ENCODE measurements at places on chromosomes 2 and 18. TPM values are rescaled to one million over a fixed set of nuclear protein-coding genes. Genes with fewer than 3 reads are reported as not detected.

DNA sequence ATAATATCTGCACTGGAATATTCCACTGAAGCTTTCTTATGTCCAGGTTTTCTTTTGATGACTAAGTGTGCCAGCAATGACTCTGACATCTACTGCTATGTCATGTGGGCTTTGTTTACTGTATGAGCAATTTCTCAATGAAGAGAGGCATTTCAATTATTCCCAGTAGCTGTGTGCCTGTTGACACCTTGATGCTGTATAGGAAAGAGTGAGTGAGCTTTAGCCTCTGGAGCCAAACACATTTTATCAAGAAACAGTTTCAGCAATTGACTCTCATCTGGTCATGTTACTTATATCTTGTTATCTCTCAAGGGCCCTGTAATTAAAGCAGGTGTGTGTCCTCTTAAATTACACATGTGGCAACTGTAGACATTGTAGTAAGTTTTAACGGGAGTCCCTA lies 493.2 kb upstream of the FANCL start:
- no peak for DNase-seq
- no peaks in the 10 kb centered on the region for H3K27me3 ChIP-seq
- H3K36me3 ChIP-seq = no peaks in the 10 kb centered on the region
- H3K4me3 ChIP-seq = no peak overlapping the region

DNA sequence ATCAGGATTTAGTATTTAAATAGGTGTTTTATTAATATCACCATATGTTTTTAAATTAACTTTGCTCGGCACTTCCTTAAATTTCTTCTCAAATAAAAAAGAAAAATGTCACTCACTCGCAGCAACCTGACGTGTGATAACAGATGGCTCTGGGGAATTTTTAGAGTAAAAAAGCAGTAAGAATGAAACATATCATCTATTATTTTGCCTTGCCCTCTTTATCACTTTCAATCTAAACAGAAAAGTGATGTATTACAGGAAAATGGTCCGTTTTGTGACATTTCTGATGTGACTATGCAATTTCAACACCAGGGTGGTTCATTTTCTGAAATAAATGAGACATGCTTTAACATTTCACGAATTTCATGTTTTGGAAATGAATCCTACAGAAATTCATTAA lies 1368.0 kb upstream of the LRRTM1 start:
- no peak overlapping the region for H3K4me3 ChIP-seq
- no peaks in the 10 kb centered on the region for H3K4me1 ChIP-seq
- H3K27me3 ChIP-seq = no peaks in the 10 kb centered on the region
- no peak for DNase-seq
- no peaks in the 10 kb centered on the region for H3K36me3 ChIP-seq

DNA sequence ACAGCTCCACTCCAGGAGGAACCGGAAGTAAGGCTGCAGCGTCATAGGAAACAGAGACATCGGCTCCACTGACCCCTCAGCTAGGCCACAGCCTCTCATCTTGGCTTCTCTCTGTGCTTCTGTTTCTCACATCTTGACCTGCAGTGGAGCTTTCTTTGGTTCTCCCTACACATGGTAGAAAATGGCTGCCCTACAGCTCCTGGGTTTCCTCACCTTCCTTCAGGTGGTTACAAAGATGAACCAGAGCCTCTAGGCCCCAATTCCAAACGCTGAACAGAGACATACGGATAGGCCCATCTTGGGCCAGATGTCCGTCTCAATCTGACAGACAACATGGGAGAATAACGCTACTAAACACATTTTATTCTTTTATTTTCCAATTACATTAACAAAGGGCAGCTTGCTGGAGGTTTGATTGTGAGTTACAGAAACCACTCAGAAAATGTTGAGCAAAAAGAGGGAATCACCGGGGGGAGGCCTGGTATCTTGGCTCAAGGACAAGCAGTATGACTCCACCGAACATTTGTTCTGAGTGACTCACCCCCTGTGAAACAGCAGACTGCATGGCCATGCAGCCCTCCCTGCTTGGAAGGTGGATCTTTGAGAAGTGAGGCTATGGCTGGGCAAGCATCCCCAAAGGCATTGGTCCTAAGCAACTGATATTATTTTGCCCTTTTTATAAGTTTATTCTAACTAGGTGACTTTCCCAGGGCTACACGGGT lies 303.5 kb downstream of the CDCA7 start:
- DNase-seq = no peak
- H3K27ac ChIP-seq = no peak overlapping the region

DNA sequence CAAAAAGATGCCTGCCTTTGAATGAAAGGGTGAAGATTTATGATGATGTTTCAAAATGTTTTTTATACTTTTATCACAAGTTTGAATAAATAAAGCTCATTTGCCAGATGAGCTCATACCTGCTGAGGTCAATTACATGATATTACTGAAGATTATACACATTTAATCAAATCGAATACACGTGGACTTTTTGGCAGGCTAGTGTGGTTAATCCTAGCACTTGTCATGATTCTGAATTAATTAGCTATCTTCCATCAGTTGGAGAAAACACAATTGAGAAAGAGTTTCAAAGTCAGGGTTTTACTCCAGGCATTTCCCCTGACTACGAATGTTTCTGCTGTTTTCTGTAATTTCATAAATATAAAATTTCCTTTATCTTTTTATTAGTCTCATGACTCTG lies 54.4 kb downstream of the LRPPRC start:
- no peaks in the 10 kb centered on the region for H3K27me3 ChIP-seq
- DNase-seq = no peak
- H3K4me3 ChIP-seq = no peak overlapping the region
- peaks cover 2% of the 10 kb centered on the region for H3K36me3 ChIP-seq
- no peak overlapping the region for H3K27ac ChIP-seq
- no peaks in the 10 kb centered on the region for H3K4me1 ChIP-seq

- H3K27ac ChIP-seq = peak overlapping the region; percentile 92
- peaks cover 46% of the 10 kb centered on the region for H3K27me3 ChIP-seq
- H3K36me3 ChIP-seq = no peaks in the 10 kb centered on the region
- DNase-seq = no peak
These were observed 680 bp upstream of the LBH start for GRCh38 chr2:30230497-30231211.

Gene SLC30A3
- not detected for total RNA-seq

Gene TRIM54
- not detected for total RNA-seq

Gene ZNF521
- total RNA-seq = 8.6 TPM

- no peaks in the 10 kb centered on the region for H3K36me3 ChIP-seq
- no peak for DNase-seq
- H3K4me1 ChIP-seq = peaks cover 69% of the 10 kb centered on the region
- H3K27ac ChIP-seq = peak overlapping the region; percentile 7
- no peak overlapping the region for H3K4me3 ChIP-seq
These were observed 2.0 kb downstream of the AGPS start for GRCh38 chr2:177394594-177394973.

Gene TFCP2L1
- total RNA-seq = 167 TPM

Gene C2orf66
- not detected for total RNA-seq

DNA sequence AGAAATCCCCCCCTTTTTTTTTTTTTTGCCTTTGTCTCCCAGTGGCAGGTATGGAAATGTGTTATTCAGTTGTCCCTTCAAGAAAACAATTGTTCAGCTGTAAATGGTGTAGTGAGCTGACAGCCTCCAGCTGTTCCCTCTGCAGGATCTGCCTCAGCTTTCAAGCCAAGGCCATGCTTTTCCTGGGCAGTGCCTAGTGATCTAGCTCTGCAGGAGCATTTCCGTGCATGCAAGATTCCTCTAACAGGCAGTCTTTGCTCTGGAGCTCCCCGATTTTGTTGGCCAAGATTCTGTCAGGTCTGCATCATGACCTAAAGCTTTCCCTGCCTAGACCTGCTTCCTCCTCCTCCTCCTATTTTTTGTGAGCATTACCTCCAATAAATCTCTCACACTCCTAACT lies 300.7 kb upstream of the UBE2E3 start:
- DNase-seq = no peak
- H3K4me3 ChIP-seq = no peak overlapping the region

DNA sequence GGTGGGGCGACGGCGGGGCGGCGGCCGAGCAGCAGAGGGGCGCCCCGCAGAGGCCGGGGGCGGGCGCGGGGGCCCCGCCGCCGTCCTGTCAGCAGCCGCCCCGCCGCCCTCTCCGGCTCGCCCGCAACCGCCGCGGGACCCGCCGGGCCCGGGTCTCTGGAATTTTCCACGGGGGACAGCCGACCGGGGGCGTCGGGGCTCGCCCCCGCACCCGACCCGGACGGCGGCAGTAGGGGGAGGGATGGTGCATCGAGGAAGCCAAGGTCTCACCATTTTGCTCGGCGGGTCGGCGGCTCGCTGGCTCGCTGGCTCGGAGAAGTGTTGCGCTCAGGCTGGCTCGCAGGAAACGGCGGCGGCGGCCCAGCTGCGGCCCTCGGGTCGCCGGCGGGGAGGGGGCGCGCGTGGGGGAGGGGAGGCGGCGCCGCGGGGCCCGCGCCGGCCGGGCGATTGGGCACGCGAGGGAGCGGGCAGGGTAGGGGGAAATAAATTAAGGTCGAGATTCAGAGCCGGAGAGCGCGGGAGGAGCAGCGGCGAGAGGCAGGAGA lies 405 bp downstream of the PPP3R1 start:
- H3K36me3 ChIP-seq = no peaks in the 10 kb centered on the region
- peaks cover 28% of the 10 kb centered on the region for H3K4me1 ChIP-seq
- DNase-seq = peak; percentile 29
- H3K27me3 ChIP-seq = no peaks in the 10 kb centered on the region

- H3K4me1 ChIP-seq = peaks cover 8% of the 10 kb centered on the region
- H3K4me3 ChIP-seq = no peak overlapping the region
- no peaks in the 10 kb centered on the region for H3K36me3 ChIP-seq
- no peak for DNase-seq
These were observed 1.7 kb downstream of the LYPD1 start for GRCh38 chr2:132668189-132668823.

- no peak for DNase-seq
- H3K4me1 ChIP-seq = no peaks in the 10 kb centered on the region
- H3K36me3 ChIP-seq = no peaks in the 10 kb centered on the region
- H3K27me3 ChIP-seq = no peaks in the 10 kb centered on the region
These were observed 1948.4 kb upstream of the PIK3C3 start for GRCh38 chr18:40006634-40007033.

- peaks cover 3% of the 10 kb centered on the region for H3K4me1 ChIP-seq
- no peaks in the 10 kb centered on the region for H3K36me3 ChIP-seq
- no peak overlapping the region for H3K27ac ChIP-seq
- H3K4me3 ChIP-seq = no peak overlapping the region
- no peaks in the 10 kb centered on the region for H3K27me3 ChIP-seq
- no peak for DNase-seq
These were observed 54.6 kb upstream of the MAP4K3 start for GRCh38 chr2:39491653-39492052.

GRCh38 chr18:44039216-44039615 lies 641.5 kb upstream of the SETBP1 start:
- H3K36me3 ChIP-seq = no peaks in the 10 kb centered on the region
- H3K27me3 ChIP-seq = no peaks in the 10 kb centered on the region
- no peaks in the 10 kb centered on the region for H3K4me1 ChIP-seq
- no peak overlapping the region for H3K27ac ChIP-seq

Data from transverse colon (tissue), 4 donors.